ENCODE measurements at places on chromosomes 6 and 20.

GRCh38 chr6:127299522-127300240 is 33.0 kb downstream of the RNF146 start:
- no peak for DNase-seq

DNA sequence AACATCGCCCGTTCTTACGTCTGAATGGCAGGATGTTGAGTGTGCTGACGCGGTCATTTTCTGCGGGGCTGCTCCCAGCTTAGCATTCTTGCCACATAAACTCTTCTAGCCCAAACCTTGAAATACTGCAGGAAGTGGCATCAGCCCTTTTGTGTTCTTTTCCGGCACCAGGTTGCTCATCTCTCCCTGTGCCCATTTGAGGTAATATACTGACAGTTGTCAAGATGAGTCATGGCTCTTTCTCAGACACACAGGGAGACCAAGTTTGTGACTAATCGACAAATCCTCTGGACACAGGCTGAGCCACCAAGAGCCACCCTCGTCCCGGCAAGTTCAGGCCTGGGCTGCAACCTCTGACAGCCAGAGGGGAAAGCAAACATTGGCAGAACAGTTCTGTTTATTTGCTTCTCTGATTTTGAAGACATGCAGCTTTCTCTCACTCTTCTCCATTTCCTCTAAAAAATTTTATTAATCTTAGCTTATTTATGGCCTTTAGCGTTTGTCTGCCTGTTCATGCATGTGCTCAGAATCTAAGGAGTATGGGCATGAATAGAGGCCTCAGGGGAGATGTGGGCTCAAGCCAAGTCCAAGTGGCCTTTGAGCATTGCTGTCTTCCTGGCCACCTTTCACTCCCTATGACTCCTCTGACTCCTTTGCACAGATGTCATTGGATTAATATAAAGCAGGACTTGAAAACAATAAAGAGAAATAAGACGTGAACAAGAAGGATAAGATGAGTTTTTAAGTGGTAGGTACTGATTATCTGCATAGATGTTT is 328.2 kb upstream of the JAG1 start:
- no peak for DNase-seq

- no peak for DNase-seq
These were observed 55.7 kb upstream of the BHLHE23 start for GRCh38 chr20:63062188-63063140.

GRCh38 chr6:144876689-144877088 is 591.6 kb downstream of the UTRN start:
- no peak for DNase-seq

Measured in stimulated activated CD4-positive, alpha-beta T cell treated with anti-CD3 and anti-CD28 coated beads, Interleukin-2, amount 100 ng/mL, for 4 hours (primary cell).